SHP77 treated with DMSO at 0.1 percent for 48 hours (cell line): ENCODE measurements at places on chromosomes 13 and 19.

- no peak for DNase-seq
Observed at GRCh38 chr13:109130093-109130835, 500.9 kb downstream of the MYO16 start.

- no peak for DNase-seq
Observed at GRCh38 chr13:37212826-37213225, 107.4 kb upstream of the CSNK1A1L start.

DNA sequence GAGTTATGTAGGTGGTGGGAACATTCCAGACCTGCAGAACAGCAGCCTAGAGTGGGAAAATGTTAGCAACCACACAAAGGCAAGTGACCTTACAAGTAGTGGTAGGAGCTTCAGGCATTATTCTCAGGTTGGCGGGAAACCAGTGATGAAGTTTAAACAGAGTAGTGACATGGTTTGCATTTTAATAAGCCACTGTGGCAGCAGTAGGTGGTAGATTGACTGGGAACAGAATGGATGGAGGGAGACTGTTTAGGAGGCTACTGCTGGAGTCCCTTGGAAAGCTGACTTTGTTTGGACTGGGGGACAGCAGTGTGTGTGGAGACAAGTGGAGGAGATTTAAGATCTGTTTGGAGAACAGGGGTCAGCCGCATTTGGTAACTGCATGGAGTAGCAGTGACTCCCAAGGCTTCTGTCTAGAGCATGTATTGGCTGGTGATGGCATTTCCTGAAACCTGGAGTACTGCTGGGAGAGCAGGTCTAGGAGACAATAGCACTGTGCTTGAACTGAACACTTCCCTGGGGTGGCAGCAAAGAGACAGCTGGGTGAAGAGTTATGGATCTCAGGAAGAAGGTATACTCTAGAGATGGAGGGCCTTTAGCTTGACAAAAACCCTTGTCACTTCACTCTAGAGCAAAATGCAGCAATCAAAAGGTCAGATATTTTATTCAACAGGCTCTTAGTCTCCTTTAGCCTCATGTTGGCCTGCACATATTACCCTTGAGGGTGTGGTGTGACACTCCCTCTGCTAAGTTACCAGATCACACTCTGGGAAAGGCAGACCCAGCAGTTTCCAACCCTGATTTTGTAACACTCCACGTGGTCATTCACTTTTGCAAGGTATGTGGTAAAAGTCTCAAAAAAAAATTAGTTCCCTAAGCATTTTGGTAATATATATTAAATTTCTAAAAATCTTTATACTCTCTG lies 70.3 kb downstream of the DHRS12 start:
- DNase-seq = no peak

GRCh38 chr13:50070186-50070585 lies 54.9 kb downstream of the KCNRG start:
- no peak for DNase-seq

GRCh38 chr13:113818700-113819295 lies 45.1 kb downstream of the GAS6 start:
- no peak for DNase-seq

DNA sequence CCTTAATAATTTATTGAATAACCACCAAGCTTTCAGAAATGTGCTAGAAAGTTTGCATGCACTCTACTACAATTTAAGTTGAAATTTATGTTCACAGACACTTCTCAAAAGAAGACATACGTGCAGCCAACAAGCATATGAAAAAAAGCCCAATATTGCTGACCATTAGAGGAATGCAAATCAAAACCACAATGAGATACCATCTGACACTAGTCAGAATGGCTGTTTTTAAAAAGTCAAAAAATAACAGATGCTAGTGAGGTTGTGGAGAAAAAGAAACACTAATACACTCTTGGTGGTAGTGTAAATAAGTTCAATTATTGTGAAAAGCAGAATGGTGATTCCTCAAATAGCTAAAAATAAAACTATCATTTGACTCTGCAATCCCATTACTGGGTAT lies 308.8 kb upstream of the PCDH9 start:
- no peak for DNase-seq

DNA sequence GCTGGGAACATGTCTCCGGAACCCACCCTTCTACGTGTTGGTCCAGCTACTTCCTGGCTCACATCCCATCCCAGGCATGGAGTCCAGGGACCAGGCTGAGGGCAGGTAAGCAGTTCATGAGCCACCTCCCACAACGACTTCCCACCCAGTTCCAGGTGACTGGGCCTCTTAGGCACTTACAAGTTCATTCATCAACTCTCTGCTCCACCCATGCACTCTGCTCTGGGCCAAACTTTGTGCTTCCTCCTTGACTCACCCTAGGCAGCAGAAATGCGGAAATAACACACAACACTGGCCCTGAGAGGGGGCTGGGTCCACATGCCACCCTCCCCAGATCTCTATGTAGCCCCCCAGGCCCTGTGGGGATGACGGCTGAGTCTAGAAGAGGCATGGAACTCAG lies 20.5 kb downstream of the IQCN start:
- DNase-seq = no peak

DNA sequence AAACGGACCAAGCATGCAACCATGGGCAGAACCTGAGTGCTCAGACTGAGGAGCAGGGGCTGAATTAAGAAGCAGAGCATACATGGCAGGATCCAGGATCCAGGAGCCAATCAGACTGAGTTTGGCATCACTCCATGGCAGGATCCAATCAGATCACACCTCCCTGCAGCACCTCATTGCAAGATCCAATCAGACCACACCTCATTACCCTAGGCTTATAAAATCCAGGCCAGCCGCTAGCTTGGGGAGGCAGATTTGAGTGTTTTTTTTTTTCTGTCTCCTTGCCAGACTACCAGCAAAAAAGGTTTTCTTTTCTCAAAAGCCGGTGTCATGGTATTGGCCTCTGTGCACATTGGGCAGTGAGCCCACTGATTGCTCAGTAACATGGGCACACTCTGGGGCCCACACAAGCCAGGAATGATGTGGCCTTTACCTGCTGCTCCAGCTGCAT lies 127.9 kb upstream of the GJB6 start:
- no peak for DNase-seq

DNA sequence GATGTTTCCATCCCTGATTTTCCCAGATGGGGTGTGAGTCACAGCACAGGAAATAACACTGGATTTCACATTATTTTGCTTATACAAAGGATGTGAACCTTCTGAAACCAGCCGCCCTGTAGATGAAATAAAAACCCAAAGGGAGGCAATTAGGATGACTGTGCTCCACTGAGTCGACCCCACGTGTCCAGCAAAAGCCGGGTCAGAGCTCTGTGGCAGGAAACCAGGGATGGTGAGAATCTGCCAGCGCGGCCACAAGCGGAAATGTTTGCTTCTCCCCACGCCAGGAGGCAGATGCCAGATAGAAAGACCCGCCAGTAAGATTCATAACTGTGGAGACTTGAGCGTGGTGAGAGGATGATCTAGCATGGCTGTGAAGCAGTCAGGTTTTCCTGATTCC lies 764.4 kb downstream of the LIG4 start:
- DNase-seq = no peak

DNA sequence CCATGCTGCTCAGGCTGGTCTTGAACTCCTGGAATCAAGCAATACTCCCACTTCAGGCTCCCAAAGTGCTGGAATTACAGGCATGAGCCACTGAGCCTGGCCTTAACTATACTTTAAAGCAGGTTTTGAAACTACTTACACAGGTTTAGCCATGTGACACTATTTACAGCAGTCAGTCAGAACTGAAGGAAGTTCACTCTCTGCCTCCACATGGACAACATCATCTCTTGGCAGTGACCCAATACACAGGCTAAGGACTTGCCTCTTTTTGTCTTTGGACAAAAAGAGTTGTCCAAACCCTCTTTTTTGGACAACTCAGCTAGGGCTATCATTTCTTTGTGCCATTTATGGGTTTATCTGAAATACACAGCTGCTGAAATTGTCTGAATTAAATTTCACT lies 89.0 kb upstream of the CLDN10 start:
- DNase-seq = no peak

DNA sequence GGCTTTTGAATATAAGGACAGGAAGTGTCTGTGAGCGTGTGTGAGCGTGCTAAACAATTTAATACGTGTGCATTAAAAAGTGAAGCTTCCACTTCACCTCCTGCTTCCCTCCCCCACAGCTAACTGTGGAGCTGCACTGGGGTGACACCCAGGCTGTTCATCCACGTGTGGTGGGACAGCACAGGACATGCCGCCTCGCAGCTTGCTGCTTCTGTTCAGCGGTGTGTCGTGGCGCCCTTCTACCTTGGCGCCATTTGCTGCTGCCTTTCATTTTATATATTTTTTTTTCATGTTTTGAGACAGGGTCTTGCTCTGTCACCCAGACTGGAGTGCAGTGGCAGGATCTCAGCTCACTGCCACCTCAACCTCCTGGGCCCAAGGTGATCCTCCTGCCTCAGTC lies 63.3 kb downstream of the MCF2L start:
- no peak for DNase-seq

DNA sequence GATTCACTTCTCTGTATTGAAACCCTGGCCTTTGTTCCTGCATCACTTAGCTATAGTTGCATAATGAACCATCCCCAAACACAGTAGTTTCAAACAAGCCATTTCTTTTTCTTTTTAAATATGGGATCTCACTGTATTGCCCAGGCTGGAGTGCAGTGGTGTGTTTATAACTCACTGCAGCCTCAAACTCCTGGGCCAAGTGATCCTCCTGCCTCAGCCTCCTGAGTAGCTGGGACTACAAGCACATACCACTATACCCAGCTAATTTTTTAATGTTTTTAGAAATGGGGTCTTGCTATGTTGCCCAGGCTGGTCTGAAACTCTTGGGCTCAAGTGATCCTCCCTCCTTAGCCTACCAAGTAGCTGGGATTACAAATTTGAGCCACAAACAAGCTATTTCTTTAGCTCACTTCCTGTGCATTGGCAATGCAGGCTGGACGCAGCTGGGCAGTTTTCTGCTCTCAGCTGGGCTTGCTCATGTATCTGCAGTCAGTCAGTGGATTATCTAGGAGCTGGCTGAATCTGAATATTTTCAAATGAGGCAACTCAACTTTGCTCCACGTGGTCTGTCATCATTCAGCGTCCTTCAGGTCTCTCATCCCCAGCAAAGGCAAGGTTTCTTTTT lies 49.5 kb upstream of the SIN3B start:
- no peak for DNase-seq

DNA sequence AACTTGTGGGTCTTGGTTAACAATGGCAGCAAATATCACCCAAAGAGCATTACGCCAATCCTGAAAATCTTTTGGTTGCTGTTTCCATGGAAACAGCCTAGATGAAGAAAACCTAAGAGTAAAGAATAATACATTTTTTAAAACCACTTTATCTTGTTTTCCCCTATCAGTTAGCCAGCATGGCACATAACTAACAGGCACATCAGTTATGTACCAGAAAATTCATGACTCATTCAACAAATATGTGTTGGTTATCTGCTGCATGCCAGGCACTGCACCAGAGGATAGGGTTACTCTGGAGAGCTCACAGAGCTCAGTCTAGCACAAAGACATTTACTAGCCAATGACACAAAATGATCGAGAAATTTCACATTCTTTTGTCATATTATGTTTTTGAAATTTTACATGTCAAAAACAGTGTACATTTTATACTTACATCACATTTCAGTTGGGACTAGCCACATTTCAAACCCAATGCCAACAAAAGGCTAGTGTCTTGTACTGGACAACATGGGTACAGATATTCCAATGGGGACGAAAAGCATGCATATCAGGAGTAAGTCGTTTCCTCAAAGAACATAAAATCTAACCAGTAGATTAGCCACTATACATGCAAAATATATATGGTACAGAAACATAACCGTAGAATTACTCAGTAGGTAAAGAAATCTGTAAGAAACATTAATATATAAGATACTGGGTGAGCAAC lies 20.3 kb downstream of the LNX2 start:
- DNase-seq = no peak

- DNase-seq = no peak
Observed at GRCh38 chr13:110129539-110130186, 177.3 kb downstream of the COL4A1 start.

- no peak for DNase-seq
Observed at GRCh38 chr13:97798171-97798821, 155.2 kb upstream of the IPO5 start.

DNA sequence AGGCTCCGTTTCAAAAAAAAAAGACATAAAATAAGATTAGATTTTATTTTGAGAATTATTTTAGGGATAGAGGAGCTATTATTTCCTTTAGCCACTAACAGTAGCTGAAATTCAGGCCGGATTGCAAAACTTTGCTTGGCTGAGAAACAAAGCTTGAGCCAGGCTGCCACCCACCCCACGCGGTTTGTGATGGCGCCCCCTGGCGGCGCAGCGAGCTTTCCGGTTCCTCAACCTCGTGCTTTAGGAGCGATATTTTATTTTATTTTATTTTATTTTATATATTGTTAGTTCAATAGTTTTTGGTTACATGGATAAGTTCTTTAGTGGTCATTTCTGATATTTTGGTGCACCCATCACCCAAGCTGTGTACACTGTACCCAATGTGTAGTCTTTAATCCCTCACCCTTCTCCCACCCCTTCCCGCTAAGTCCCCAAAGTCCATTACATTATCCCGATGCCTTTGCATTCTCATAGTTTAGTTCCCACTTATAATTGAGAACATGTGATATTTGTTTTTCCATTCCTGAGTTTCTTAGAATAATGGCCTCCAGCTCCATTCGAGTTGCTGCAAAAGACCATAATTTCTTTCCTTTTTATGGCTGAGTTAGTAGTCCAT lies 19.8 kb upstream of the CEACAM4 start:
- no peak for DNase-seq

DNA sequence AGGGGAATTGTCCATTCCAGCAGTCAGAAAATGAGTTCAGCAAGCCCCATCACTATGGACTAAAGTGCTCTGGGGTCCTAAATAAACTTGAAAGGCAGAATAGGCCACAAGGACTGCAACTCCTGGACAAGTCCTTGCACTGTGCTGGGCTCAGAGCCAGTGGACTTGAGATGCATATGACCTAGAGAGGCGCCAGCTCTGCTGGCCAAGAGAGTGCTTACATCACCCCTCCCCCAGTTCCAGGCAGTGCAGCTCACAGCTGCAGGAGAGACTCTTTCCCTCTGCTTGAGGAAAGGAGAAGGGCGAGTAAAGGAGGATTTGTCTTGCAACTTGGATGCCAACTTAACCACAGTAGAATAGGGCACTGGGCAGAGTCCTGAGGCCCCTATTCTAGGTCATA lies 109.5 kb upstream of the WASF3 start:
- no peak for DNase-seq

- DNase-seq = no peak
Observed at GRCh38 chr19:18086590-18087138, at the start of gene IL12RB1. Gene IL12RB1 (minus strand): TSS chr19:18086934. CDS start chr19:18086823, 111 bp downstream.

- DNase-seq = no peak
Observed at GRCh38 chr19:57682226-57682766, 519 bp downstream of the ZNF551 start.

DNA sequence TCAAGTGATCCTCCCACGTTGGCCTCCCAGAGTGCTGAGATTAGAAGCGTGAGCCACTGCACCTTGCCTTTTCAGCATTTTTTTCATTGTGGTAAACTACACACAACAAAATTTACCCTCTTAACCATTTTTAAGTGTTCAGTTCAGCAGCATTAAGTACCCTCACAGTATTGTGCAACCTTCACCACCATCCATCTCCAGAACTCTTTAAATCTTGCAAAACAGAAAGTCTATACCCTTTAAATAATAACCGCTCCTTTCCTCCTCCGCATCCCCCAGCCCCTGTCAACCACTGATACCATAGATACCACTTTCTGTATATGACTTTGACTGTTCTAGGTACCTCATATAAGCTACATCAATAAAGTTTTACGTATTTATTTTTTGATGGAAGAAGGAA lies 20.8 kb upstream of the CASP14 start:
- DNase-seq = no peak

GRCh38 chr19:45884682-45885555 lies 1.0 kb downstream of the IRF2BP1 start:
- no peak for DNase-seq
